ENCODE measurements at places on chromosomes 3 and 15. TPM values are rescaled to one million over a fixed set of nuclear protein-coding genes. Genes with fewer than 3 reads are reported as not detected.

SLC51A gene
- total RNA-seq, result not detected

PPM1M gene
- 107 TPM for total RNA-seq

EFCC1 gene
- total RNA-seq, result 0.20 TPM

MCTP2 gene
- 33.7 TPM for total RNA-seq

FES gene
- 22.6 TPM for total RNA-seq

SRGAP3 gene
- total RNA-seq, result 2.4 TPM

ARGFX gene
- not detected for total RNA-seq

SLC12A6 gene
- total RNA-seq, result 24.6 TPM

ALPK3 gene
- 0.02 TPM for total RNA-seq

FOXB1 gene
- not detected for total RNA-seq

SLC27A2 gene
- total RNA-seq, result 25.2 TPM

FGF12 gene
- not detected for total RNA-seq
